ENCODE measurements at places on chromosomes 5 and 9. TPM values are rescaled to one million over a fixed set of nuclear protein-coding genes. Genes with fewer than 3 reads are reported as not detected.

- no peak for DNase-seq
- H3K27me3 ChIP-seq = no peaks in the 10 kb centered on the region
- no peaks in the 10 kb centered on the region for H3K4me1 ChIP-seq
Measured at GRCh38 chr9:137339045-137339907, 37.2 kb upstream of the NRARP start.

GRCh38 chr5:174722500-174722899 is 1.9 kb upstream of the MSX2 start:
- no peak for DNase-seq
- H3K36me3 ChIP-seq = no peaks in the 10 kb centered on the region
- H3K4me1 ChIP-seq = peaks cover 16% of the 10 kb centered on the region

- DNase-seq = no peak
- no peaks in the 10 kb centered on the region for H3K27me3 ChIP-seq
- H3K4me1 ChIP-seq = no peaks in the 10 kb centered on the region
- H3K27ac ChIP-seq = no peak overlapping the region
- no peaks in the 10 kb centered on the region for H3K36me3 ChIP-seq
- H3K4me3 ChIP-seq = no peak overlapping the region
Measured at GRCh38 chr5:41648996-41649395, 138.6 kb upstream of the PLCXD3 start.

The PLCXD3 gene
- not detected for total RNA-seq

The UBAC1 gene
- 19.6 TPM for total RNA-seq

GRCh38 chr5:112865128-112865527 is 4.0 kb downstream of the SRP19 start:
- H3K4me3 ChIP-seq = no peak overlapping the region
- H3K36me3 ChIP-seq = peaks cover 62% of the 10 kb centered on the region
- no peak overlapping the region for H3K27ac ChIP-seq
- no peaks in the 10 kb centered on the region for H3K27me3 ChIP-seq
- H3K4me1 ChIP-seq = peaks cover 28% of the 10 kb centered on the region
- no peak for DNase-seq

DNA sequence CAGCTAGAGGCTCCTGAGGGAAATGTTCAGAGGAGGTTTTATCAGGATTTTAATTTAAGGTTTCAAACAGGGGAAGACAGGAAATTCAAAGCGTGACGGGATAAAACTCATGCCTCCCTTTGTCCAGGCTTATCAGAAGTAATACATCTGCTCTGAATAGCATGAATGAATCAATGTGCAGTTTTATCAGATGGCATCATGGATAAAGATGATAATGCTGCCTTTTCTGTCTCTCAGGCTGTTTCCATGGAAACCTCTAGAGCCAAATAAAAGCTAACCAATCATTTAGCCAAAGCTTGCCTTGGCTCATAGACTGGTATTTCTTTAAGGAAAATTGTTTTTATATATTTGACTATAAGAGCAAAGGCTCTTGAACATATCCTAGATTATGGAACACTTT is 16.4 kb downstream of the MFAP3 start:
- H3K4me1 ChIP-seq = peaks cover 9% of the 10 kb centered on the region
- H3K27ac ChIP-seq = no peak overlapping the region
- H3K4me3 ChIP-seq = no peak overlapping the region
- peaks cover 32% of the 10 kb centered on the region for H3K36me3 ChIP-seq
- no peaks in the 10 kb centered on the region for H3K27me3 ChIP-seq

The WHRN gene
- total RNA-seq = 20.5 TPM

- H3K27ac ChIP-seq = no peak overlapping the region
- H3K4me1 ChIP-seq = no peaks in the 10 kb centered on the region
- DNase-seq = no peak
- no peaks in the 10 kb centered on the region for H3K27me3 ChIP-seq
Measured at GRCh38 chr9:104882566-104882965, 45.4 kb downstream of the ABCA1 start.

The RIOK2 gene
- 26.0 TPM for total RNA-seq

GRCh38 chr5:9642621-9643020 is 12.5 kb upstream of the TAS2R1 start:
- H3K4me1 ChIP-seq = no peaks in the 10 kb centered on the region
- H3K27me3 ChIP-seq = no peaks in the 10 kb centered on the region
- H3K27ac ChIP-seq = no peak overlapping the region
- no peak for DNase-seq
- no peak overlapping the region for H3K4me3 ChIP-seq
- H3K36me3 ChIP-seq = no peaks in the 10 kb centered on the region

DNA sequence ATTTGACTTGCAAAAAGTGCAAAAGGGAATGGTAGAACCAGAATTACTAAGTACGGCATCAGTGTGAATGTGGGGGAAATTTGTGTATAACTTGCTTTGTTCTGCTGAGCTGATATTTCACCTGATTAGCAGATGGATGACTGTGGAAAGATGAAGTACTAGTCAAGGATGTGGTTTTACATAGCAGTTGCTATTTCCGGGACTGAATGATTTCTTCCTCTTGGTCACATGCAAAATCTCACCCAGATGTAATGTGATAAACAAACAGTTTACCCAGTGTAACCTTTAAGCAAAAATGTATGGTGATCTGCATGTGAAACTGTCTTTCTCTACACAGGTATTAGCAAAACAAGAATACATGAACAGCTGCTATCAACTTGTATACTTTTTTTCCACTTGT is 46.1 kb downstream of the DCP2 start:
- no peaks in the 10 kb centered on the region for H3K27me3 ChIP-seq
- H3K4me1 ChIP-seq = peaks cover 20% of the 10 kb centered on the region
- H3K36me3 ChIP-seq = peaks cover 19% of the 10 kb centered on the region

The FIBCD1 gene
- not detected for total RNA-seq
